Activated CD4-positive, alpha-beta T cell treated with anti-CD3 and anti-CD28 coated beads for 48 hours (primary cell): ENCODE measurements at places on chromosomes 7 and 10.

- no peak for DNase-seq
Measured at GRCh38 chr10:96585736-96586418, 935 bp downstream of the TM9SF3 start.

- DNase-seq, result peak; percentile 66
Measured at GRCh38 chr7:90595801-90596670, at the start of gene CDK14. Gene CDK14, plus strand, starts transcription at chr7:90596321. Its CDS starts 307 bp downstream, at chr7:90596628.

- DNase-seq, result peak; percentile 1
Measured at GRCh38 chr7:466465-467191, 53.0 kb downstream of the PDGFA start.

- no peak for DNase-seq
Measured at GRCh38 chr7:138645284-138645683, 55.9 kb downstream of the SVOPL start.

DNA sequence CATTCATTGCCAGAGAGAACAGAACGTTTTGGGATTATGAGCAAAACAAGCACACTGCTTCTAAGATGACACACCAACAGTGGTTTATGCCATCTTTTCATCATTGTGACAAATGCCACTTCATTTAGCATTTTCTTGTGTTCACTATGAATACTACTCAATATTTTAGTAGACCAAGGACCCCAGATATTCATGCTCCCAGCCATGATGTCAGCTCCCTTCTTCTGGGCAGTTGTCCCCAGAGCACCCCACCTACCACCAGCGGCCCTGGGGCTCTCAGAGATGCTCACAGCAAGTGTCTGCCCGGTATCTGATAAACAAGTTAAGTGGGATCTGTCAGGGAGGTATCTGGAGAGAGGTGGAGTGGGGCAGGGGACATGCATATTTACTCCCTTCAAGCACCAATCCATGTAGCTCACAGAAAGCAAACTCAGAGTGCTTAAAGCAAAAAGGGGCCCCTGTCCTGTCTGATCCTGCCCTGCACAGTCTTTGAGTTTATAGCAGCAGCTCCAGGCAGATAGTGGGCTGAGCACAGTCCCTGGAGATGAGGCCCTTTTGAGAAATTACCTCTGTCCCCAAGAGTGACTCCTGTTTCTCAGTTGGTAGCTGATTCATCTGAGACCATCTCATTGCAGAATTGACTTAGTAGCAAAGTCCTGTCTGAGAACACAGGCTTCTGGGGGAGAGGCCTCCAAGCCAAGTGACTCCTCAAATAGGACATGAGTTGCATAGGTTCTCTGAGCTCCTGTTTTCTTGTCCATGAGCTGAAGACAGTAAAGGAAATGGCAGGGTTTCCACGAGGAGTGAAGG is 281.8 kb upstream of the KLF6 start:
- DNase-seq, result peak; percentile 43
